Right atrium auricular region (tissue), 2 donors: ENCODE measurements at places on chromosomes 1 and 21. TPM values are rescaled to one million over a fixed set of nuclear protein-coding genes. Genes with fewer than 3 reads are reported as not detected.

The KRTAP21-2 gene
- total RNA-seq: not detected

DNA sequence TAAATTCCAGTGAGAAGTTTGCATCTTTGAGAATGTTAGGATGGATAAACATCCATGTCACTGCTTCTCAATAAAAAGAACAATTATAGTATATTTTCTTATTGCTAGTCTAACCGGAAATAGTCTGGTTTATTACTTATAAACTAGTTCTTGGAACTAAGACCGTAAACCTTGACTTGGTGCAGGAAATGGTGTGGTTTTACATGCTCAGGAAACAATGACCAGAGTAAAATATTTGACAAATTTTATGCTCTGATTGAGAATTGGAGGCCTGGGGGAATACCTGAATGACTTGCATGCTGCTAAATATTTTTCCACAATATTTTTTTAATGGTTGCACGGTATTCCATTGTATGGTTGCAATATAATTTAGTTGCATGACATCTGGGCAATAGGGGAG, 76.3 kb downstream of the XCL2 start:
- DNase-seq: no peak

DNA sequence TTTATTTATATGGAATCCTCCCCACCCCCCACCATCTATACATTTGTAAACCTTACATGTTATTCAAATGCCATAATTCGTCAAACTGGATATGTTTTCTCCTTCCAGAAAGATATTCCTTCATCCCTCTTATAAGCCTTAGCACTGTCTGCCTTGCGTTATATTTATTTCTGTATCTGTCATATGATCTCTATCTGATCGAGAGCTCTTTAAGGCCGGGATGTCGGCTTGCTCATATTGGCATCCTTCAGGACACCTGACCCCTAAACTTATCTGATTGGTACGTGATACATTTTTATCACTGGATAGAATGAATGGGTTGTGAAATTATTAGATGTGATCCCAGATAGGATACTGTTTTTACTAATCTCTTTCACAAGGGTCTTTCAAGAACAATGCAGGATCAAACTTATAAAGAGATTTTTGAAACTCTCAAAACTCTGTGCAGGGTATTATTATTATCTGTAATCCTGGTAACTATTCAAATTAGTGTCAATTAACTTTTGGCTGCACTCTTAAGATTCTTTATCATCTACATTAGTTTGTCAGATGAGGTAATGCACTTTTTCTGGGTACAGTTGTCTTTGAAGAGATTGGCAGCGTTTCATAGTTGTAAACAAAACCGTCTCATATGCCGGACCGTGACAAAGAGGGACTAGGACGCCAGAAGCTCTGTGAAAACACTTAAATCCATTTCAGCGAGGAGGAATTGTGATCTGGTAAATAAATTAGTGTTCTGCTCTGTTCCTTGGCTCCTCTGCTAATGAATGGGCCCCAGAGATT, 152.0 kb downstream of the KIF26B start:
- DNase-seq: no peak

GRCh38 chr1:53540604-53541262, 81.5 kb downstream of the DMRTB1 start:
- DNase-seq: no peak

The DENND2C gene
- total RNA-seq: 1.2 TPM

DNA sequence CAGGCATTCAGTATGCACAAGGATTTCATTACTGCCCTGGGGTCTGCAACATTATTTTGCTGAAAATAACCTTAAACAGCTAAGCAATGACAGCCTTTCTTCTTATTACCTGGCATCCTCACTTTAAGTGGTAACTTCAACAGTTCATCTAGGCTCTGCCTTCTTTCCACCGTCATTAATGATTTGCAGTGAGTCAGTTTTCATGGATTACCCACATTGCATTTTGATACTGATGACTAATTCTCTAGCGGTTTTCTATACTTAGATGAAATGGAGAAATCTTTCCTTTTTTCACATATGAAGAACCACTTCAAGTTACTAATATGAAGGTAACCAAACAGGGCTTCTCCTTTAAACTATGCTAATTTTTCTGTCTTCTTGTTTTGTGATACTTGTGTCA, 226.9 kb upstream of the TMPRSS15 start:
- no peak for DNase-seq

DNA sequence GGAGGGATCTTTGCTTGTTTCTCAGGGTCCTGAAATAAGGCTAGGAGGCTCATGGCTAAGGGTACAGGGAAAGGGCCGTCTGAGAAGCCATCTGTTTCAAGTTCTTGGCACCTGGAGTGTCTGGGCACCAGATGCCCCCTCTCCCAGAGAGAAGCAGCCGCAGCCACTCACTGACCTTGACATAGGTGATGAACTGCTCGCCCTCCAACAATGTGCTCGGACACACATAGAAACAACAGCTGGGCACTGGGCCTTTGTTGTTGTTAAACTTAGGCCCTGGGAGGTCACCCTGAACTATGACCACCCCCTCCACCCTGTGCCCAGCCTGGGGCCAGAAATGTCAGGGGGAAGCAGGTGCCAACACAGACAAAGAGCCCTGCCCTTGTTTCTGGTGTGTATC, 9.2 kb upstream of the TNNI1 start:
- no peak for DNase-seq

GRCh38 chr21:33985117-33986050, 69.8 kb upstream of the ATP5PO start:
- DNase-seq: no peak

The APH1A gene
- total RNA-seq: 60.6 TPM

The CFHR3 gene
- total RNA-seq: 0.20 TPM

The SERPINC1 gene
- total RNA-seq: 0.31 TPM

The IQGAP3 gene
- total RNA-seq: not detected

DNA sequence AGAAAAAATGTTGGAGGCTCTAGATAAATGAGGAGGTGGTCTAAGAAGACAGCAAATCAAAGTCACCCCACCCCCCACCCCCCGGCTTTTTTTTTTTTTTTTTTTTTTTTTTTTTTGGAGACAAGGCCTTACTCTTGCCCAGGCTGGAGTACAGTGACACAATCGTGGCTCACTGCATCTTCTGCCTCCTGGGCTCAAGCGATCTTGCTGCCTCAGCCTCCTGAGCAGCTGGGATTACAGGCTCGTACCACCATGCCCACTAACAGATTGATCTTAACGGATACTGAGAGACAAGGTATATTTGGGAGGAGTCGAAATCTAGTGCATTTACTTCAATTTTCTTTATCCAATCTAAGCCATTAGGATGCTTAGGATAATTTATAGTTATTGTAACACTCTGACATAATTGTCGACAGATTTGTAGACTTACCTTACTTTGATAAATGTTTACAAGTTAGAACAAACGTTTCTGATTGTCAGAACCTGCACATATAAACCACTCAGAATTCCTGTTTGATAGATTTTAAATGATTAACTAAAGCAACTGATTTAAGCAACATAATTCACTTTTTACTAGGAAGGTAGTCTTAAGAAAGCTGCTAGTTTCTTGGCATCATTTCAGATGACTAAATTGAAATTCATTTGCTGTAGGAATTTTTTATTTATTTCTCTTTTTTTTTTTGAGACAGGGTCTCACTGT, 33.7 kb upstream of the NBL1 start:
- no peak for DNase-seq

GRCh38 chr1:234276151-234276788, 97.0 kb upstream of the COA6 start:
- DNase-seq: no peak

GRCh38 chr1:40783001-40783905, at the start of gene KCNQ4:
Gene KCNQ4, plus strand, starts transcription at chr1:40783787. Its CDS starts 307 bp downstream, at chr1:40784094.
- no peak for DNase-seq

The OR2L2 gene
- not detected for total RNA-seq

The TCEA3 gene
- 40.1 TPM for total RNA-seq

DNA sequence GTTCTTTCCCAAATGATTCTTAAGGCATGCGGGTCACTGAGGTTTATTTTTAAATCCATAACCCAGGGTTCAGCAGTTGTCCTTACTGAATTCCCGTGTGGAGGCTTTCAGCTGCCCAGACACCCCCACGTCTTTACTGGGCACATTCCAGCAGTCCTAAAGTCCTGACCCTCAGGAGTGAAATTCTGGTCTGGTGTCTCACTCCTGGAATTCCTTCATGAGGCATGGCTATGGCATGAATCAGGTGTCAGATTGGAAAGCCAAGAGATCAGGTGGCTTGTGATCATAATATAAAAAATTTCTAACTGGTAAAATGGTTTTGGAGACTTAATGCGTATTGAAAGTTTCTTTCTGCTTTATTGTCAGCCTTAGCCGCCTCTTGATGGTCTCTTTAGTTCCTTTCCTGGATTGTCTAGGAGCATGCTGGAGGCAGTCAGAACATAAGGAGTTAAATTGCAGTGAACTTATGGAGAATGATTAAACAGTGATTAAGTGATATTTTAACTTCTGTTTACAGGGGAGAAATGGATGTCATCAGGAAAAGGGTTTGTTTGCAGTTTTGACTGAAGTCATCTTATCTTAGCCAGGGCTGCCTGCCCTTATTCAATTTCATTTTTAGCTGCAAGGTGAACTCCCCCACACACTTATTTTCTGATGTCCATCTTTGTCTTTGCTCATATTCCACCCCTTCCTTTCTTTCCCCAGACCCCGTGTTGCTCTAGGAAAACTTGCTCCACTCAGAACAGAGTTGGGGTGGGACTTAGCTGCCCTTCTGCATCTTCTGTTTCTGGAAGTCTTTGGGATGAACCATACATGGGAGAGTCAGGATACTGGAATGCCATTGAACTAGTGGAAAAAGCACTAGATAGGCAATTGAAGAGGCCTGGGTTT, 25.7 kb upstream of the MACF1 start:
- no peak for DNase-seq

DNA sequence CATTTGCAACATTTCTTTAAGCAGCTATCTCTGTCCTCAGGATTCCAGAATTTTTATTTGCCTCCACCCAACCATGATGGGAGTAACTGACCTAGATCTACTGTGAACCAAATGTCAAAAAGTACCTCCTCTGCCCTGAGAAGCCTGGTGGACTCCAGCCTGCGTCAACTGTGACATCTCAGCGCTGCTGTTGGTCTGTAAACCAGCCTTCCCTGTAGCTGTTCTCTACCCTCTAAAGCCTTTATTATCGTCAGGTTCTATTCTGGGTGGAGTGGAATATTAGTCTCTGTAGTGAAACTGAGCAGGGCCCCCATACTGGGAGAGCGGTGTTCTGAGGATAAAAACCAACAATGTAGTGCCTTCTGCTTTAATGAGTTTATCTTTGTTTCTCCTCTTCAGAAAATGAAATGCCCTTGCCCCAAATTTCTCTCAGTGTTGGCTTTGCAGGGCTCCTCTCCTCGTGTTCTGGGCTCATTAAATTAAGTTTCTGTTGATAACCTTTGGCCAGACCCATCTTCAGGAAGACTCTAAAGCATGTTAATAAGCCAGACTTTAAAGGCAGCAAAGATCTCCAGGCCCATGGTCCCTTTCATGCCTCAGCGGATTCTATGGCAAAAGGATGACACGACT, 223.1 kb upstream of the PLXNA2 start:
- no peak for DNase-seq

DNA sequence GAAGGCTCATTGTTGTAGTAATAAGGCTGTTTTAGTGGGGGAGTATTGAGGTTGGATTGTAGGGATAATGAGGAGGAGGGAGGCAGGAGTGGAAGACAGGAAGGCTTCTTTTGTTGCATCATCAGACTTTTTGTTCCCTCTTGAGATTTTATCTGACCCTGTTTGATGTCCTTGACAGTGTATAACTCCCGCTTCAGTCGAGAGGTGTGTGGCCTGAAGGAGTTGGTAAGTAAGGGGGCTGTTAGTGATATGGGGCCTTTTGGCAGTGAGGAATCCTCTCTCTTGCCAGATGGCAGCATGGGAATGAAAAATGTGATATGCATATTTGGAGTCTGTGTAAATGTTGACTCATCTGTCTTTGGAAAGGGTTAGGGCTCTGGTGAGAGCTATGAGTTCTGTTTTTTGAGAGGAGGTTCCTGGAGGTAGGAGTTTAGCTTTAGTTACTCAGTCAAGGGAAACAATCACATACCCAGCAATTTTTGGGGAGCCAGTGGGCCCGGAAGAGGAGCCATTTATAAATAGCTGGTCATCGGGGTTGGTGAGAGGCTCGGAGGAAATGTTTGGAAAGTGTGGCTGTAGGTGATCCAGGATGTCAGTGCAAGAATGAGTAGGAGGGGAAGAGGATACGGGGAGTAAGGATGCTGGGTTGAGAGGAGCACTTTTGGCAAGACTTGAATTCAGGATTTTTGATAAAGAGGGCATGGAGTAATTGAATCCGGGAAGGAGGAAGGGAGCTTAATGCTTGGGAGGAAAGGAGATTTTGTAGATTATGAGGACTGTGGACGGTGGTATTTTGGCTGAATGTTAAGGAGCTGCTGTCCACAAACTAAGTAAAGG, 136.7 kb upstream of the ETV3 start:
- DNase-seq: no peak

The SEMA4A gene
- 2.0 TPM for total RNA-seq

DNA sequence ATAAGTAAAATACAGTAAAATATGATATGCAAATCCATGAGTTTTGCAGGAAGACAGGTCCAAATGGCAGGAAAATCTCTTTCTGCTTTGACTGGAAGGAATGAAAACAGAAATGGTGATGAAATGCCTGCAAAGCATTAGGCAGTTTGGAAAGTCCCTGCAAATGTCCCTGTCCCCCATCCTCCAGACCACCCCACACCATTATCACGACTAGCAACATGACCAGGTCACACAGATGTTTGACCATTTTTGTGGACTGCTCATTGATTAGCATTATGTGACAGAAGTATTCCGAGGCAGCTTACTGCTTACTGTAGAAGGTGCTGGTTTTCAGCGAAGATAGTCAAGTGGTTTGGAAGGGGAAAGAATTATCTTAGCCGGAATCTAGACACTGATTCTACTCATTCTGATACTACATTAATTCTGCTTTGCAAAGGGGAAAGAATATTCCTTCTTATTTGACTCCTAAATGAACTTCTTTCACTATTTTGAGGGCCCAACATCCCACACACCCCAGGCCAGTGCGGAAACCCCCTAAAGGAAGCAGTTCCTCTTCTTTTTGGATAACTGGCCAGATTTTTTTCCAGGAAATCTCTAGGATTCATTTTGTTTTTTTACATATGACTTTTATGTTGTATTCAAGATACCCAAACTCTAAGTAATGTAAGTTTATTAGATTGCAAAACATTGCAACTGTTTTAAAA, 9.5 kb upstream of the CR2 start:
- DNase-seq: no peak

The PLA2G2C gene
- not detected for total RNA-seq

DNA sequence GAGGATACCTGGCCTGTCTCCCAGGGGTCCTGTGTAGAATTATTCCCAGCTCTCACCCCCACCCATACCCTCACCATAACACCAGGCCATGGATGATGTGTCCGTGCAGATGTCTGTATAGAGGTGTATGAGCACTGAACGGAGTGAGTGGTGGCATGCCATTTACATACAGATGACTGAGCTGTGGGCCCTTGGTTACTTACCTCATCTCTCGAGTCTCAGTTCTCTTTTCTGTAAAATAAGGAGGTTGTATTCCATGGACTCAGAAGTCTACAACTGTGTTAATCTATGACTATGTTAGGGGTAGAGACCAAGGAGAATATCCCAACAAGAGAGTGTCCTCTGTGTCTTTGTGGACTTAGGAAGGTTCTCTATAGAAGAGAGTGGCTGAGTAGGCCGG, 65.6 kb upstream of the CD1D start:
- DNase-seq: no peak
